ENCODE measurements at places on chromosomes 7 and 10.

GRCh38 chr10:100751211-100751933 is 6.0 kb downstream of the PAX2 start:
- H3K27ac ChIP-seq: no peak overlapping the region
- peaks cover 38% of the 10 kb centered on the region for H3K4me1 ChIP-seq
- no peaks in the 10 kb centered on the region for H3K36me3 ChIP-seq
- H3K27me3 ChIP-seq: peaks cover 98% of the 10 kb centered on the region
- H3K4me3 ChIP-seq: no peak overlapping the region

DNA sequence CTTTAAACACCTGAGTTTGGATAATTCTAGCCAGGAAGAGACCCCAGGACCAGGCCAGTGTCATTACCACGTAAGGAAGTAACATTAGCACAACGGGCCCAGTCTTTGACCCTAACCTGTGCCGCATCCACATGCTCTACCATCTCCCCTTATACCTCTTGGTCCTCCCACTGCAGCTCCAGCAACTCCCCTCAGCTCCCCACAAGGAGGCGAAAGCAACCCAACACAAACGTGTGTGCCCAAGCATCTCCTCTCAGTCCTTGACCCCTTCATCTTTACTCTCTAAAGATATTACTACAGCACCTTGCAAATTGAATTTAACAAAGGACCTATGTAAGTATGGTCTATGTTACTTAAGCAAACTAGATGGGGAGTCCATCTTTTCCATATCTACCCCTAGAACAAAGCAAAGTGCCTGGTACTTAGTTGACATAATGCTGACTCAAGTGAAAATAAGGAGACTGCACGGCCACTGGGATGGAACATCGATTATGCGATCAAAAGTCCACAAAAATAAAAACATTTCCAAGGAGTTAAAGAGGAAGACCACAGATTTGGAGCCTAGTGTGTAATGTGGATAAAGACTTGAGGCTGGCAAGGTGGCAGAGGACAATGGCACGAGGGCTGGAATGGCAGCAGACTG is 147.7 kb downstream of the JAZF1 start:
- no peak overlapping the region for H3K4me3 ChIP-seq
- peaks cover 19% of the 10 kb centered on the region for H3K4me1 ChIP-seq
- no peak for DNase-seq
- H3K27ac ChIP-seq: no peak overlapping the region

- H3K4me3 ChIP-seq: no peak overlapping the region
- no peaks in the 10 kb centered on the region for H3K27me3 ChIP-seq
- DNase-seq: no peak
- H3K36me3 ChIP-seq: no peaks in the 10 kb centered on the region
- H3K27ac ChIP-seq: no peak overlapping the region
Observed at GRCh38 chr7:104643587-104644217, 315.3 kb downstream of the LHFPL3 start.

DNA sequence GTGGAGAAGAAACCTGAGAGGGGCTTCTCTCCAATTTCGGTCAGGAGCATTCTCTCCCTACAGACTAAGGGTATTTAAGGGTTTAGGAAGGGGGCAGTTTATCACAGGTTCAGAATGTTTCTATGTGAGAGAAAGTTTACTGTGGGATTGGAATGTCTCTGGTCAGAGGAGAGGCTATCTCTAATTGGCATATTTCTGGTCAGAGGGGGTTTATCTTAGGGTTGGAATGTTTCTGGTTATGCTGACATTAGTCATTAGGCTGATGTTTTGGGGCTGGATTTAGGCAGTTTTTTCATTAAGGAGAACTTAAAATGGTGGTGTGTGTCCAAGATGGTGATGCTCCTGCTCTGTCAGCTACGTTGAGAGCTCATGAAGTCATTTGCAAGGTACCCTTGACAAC is 758.0 kb downstream of the TYW1 start:
- H3K36me3 ChIP-seq: no peaks in the 10 kb centered on the region
- H3K4me1 ChIP-seq: peaks cover 12% of the 10 kb centered on the region
- no peak for DNase-seq
- no peak overlapping the region for H3K27ac ChIP-seq
- H3K4me3 ChIP-seq: no peak overlapping the region

GRCh38 chr7:44375926-44376342 is 50.5 kb upstream of the CAMK2B start:
- no peak overlapping the region for H3K4me3 ChIP-seq
- no peaks in the 10 kb centered on the region for H3K36me3 ChIP-seq
- H3K27ac ChIP-seq: no peak overlapping the region
- DNase-seq: peak; percentile 83

- H3K36me3 ChIP-seq: no peaks in the 10 kb centered on the region
- no peak for DNase-seq
- H3K27ac ChIP-seq: no peak overlapping the region
Observed at GRCh38 chr10:81036257-81036656, 498.6 kb downstream of the SH2D4B start.

GRCh38 chr7:133742709-133743538 is 384.2 kb upstream of the LRGUK start:
- no peak overlapping the region for H3K4me3 ChIP-seq
- DNase-seq: no peak
- H3K27ac ChIP-seq: no peak overlapping the region
- H3K4me1 ChIP-seq: no peaks in the 10 kb centered on the region
- H3K27me3 ChIP-seq: no peaks in the 10 kb centered on the region
- no peaks in the 10 kb centered on the region for H3K36me3 ChIP-seq

DNA sequence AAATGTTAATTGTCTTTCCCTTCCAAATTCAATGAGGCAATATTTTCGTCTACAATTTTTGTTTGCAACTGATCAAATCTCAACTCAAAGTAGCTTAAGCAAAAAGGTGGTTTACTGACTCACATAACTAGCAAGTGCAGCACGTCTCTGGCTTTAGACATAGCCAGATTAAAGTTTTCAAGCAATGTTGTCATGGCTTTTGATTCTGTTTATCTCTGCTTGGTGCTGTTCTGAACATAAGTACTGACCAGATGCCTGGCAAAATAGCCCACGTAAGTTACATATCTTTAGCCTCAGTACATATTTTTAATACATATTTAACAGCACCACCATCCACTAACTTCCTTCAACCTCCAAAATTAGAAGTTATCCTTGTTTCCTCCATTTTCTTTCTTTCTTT is 877.9 kb downstream of the KCNMA1 start:
- no peak overlapping the region for H3K27ac ChIP-seq
- H3K36me3 ChIP-seq: no peaks in the 10 kb centered on the region
- H3K4me1 ChIP-seq: no peaks in the 10 kb centered on the region
- H3K27me3 ChIP-seq: no peaks in the 10 kb centered on the region
- H3K4me3 ChIP-seq: no peak overlapping the region
- no peak for DNase-seq

GRCh38 chr7:76354516-76354915 is 4.3 kb downstream of the YWHAG start:
- DNase-seq: no peak
- no peak overlapping the region for H3K4me3 ChIP-seq
- no peaks in the 10 kb centered on the region for H3K27me3 ChIP-seq
- H3K4me1 ChIP-seq: peaks cover 77% of the 10 kb centered on the region

DNA sequence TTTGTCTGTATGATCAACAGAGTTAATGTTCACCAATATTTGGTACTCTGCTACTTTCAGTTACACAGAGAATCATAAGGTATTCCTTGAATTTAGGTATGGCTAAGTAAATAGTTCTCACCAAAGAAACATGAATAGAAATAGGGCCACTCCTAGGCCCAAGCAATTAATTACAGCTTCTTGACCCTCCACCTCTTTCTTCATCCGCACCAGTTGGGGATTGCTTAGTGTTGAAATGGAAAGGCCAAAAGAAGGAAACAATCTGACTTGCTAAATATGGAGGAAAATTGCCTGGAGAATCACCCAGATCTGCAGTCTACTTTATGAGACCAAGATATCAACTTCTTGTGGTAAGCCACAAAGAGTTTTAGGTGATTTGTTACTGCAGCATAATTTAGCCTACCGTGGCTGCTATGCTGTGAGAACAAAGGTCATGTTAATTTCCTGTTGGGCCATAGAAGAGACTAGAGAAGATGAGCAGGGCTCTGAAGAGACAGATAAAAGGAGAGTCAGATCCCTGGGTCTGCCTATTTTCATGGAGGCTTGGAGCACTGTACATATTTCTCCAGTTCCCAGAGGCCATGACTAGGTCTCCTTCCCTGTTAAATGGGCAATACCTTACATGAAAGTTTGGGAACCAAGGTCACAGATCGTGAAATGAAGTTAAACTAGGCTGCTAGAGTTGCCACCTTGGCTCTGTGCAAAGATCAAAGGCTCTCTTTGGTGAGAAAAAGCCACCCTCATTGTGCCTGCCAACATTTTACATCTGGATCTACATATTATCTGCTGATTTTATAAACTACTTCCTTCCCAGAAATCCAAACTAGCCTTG is 93.3 kb upstream of the GDF10 start:
- H3K36me3 ChIP-seq: no peaks in the 10 kb centered on the region
- H3K27me3 ChIP-seq: no peaks in the 10 kb centered on the region
- no peaks in the 10 kb centered on the region for H3K4me1 ChIP-seq
- no peak for DNase-seq

GRCh38 chr10:71868192-71868697 is 17.2 kb upstream of the PSAP start:
- peaks cover 10% of the 10 kb centered on the region for H3K4me1 ChIP-seq
- H3K27me3 ChIP-seq: no peaks in the 10 kb centered on the region
- H3K4me3 ChIP-seq: no peak overlapping the region

DNA sequence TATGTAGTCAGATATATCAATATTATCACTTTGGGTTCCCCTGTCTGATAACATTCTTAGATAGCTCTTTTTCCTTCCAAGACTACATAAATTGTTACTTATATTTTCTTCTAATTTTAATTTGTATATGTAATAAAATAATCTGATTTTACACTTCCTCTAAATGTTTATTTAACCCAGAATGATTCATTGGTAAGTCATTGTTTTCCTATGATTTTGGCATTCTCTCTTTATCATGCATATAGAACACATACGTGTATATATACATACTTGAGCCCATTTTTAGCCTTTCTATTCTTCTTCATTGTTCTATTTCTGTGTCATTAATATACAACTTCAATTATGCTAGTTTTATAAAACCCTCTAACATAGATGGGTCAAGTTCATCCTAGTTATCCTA is 16.6 kb downstream of the SFTPD start:
- H3K4me3 ChIP-seq: no peak overlapping the region
- peaks cover 5% of the 10 kb centered on the region for H3K4me1 ChIP-seq
- H3K27ac ChIP-seq: no peak overlapping the region

- H3K4me3 ChIP-seq: no peak overlapping the region
- DNase-seq: no peak
- H3K27ac ChIP-seq: no peak overlapping the region
- H3K27me3 ChIP-seq: no peaks in the 10 kb centered on the region
- peaks cover 13% of the 10 kb centered on the region for H3K4me1 ChIP-seq
Observed at GRCh38 chr7:47256016-47256415, 325.9 kb downstream of the TNS3 start.

GRCh38 chr10:124659380-124659779 is 84.8 kb downstream of the FAM53B start:
- H3K36me3 ChIP-seq: peaks cover 12% of the 10 kb centered on the region
- H3K4me3 ChIP-seq: no peak overlapping the region
- H3K4me1 ChIP-seq: peaks cover 39% of the 10 kb centered on the region
- DNase-seq: no peak

GRCh38 chr7:135409845-135410542 is 99.9 kb downstream of the CNOT4 start:
- no peak overlapping the region for H3K4me3 ChIP-seq
- no peak overlapping the region for H3K27ac ChIP-seq
- DNase-seq: no peak
- H3K4me1 ChIP-seq: no peaks in the 10 kb centered on the region

DNA sequence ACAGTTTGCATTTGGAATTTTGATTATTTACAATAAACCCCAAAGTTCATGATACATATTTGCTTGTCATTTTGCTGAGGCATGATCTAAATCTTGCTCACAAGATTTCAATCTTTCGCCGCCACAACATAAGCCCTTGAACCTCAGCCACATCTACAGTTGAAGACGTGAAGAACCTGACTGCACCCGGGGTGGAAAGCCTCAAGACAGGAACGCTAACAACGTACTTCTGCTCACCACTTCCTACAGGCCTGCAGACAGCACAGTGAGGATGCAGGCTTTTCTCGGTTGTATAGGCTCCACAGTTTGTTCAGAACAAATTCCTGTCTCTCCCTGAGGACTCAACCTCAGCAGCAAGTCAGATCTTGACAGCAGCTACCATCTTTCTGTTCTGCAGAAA is 393.8 kb upstream of the PRKCQ start:
- no peaks in the 10 kb centered on the region for H3K4me1 ChIP-seq
- no peaks in the 10 kb centered on the region for H3K36me3 ChIP-seq
- DNase-seq: peak; percentile 80

DNA sequence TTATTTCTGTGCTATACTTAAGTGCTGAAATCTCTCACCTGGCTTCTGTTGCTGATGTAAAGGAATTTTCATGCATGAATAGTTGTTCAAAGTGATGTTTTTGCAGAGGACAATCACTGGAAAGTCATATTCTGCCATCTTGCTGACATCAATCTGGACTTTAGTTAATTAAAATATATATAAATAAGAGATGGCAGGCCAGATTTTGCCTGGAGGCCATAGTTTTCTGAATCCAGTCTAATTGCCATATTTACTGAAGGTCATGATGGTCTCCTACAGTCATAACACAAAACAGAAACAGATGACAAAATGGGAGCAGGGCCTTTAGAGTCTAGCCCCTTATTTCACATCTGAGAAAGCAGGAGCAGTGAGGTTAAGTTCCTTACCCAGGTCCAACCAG is 228.2 kb downstream of the HPSE2 start:
- H3K4me3 ChIP-seq: no peak overlapping the region
- no peaks in the 10 kb centered on the region for H3K36me3 ChIP-seq
- peaks cover 5% of the 10 kb centered on the region for H3K4me1 ChIP-seq
- no peak overlapping the region for H3K27ac ChIP-seq

DNA sequence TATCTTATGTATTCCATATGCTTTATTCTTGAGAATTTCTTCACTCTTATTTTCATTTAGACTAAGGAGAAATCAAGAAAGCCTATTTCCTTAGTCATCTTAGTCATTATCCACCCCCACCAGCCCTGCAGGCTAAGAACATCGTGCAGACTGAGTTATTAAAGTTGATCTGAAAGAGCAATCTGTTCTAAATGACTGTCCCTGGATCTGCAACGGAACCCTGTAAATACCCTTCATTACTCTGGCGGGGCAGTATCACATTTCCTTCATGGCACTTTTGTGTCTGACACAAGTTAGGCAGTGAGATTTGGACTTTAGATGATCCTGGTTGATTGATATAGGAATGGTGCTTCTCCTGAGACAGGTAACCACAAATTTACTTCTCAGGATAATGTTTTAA is 3.5 kb upstream of the MYPN start:
- no peak overlapping the region for H3K27ac ChIP-seq
- H3K4me1 ChIP-seq: peaks cover 3% of the 10 kb centered on the region
- no peaks in the 10 kb centered on the region for H3K27me3 ChIP-seq
- DNase-seq: no peak

DNA sequence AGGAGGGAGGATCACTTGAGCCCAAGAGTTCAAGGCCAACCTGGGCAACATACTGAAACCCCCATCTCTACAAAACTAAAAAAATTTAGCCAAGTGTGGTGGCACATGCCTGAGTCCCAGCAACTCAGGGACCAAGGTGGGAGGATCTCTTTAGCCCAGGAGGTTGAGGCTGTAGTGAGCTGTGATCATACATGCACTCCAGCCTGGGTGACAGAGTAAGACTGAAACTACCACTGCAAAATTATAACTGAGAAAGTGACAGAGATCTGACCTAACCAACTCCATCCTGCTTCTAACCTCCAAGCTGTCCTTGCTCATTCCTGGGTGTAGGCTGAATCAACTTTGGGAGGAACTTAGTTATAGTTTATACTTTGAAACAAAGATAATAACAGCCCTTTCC is 59.4 kb downstream of the HTR7 start:
- H3K36me3 ChIP-seq: no peaks in the 10 kb centered on the region
- no peak overlapping the region for H3K27ac ChIP-seq
- DNase-seq: no peak
- no peak overlapping the region for H3K4me3 ChIP-seq
- H3K27me3 ChIP-seq: no peaks in the 10 kb centered on the region
- no peaks in the 10 kb centered on the region for H3K4me1 ChIP-seq

Measured in esophagus muscularis mucosa (tissue), 4 donors.